ENCODE measurements at places on chromosomes 1 and 21.

DNA sequence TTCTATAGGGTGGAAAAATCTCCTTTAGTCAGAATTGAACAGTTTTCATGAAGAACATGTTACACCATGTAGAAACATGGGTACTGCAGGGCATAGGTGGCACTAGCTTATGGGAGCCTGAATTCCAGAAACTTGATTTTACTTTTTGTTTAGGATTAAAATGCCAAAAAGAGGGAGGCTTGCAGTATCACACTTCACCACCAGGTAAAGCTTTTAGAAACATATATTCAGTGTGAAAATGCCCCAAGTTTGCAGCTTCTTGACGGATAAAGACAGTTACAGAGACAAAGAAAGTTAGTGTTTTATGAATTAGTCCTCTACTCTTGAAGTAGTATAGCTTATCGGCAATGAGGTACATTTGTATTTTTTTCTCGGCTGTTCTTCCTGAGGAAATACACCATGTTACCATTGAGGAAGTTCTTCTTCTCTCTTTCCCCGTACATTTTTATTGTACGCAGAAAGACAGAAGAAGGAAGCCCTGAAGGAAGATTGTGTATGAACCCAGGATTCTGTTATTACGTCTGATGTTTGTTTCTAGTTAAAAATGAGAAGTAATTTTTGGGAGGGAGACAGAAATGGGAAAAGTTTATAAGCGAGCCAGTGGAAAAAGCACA lies 66.1 kb downstream of the PBX1 start:
- no peak for DNase-seq

GRCh38 chr21:26224366-26224765 lies 53.8 kb upstream of the APP start:
- DNase-seq: no peak

DNA sequence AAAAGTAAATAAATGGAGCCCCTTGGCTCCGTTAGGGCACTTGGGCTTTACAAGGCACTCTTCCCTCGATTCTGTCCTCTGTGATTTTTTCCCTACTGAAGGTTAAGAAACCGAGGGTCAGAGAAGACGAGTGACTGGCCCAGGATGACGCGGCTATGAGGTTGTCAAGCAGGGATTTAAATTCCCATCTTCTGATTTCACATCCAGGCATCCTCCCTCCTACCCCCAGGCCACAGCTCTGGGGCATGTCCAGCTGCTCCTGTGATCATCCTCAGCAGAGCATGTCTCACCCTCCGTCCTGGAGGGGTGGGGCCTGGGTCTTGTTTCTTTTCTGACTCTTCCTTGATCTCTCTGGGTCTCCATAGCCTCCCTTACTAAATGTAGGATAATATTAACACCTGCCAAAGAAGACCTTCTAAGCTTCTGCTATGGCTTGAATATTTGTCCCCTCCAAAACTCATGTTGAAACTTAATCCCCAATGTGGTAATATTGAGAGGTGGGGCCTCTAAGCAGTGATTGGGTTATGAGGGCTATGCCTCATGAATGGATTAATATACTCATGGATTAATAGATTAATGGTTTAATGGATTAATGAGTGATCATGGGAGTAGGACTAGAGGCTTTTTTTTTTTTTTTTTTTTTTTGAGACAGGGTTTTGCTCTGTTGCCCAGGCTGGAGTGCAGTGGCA lies 4.6 kb downstream of the CRYBG2 start:
- DNase-seq: no peak

DNA sequence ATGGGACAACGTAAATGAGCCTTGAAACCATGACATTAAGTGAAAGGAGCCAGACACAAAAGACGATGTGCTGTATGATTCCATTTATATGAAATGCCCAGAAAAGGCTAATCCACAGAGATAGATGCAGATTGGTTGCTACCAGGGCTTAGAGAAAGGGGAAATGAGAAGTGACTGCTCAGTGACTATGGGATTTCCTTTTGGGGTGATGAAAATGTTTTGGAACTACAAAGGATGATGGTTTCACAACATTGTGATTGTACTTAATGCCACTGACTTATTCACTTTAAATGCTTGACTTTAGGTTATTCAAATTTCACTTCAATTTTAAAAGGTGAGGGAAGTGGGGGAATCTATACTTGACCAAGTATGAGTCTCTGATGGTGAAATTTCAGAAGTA lies 414.3 kb downstream of the SETD4 start:
- no peak for DNase-seq

- DNase-seq: peak; percentile 51
Observed at GRCh38 chr1:109997867-109998229, 13.3 kb downstream of the AHCYL1 start.

- no peak for DNase-seq
Observed at GRCh38 chr1:2292725-2293450, 64.8 kb downstream of the SKI start.

- no peak for DNase-seq
Observed at GRCh38 chr1:184604152-184604900, 150.3 kb downstream of the EDEM3 start.

Data from foreskin melanocyte (primary cell).